Stimulated activated CD8-positive, alpha-beta memory T cell treated with anti-CD3 and anti-CD28 coated beads, Interleukin-15, amount 100 ng/mL, for 4 hours (primary cell): ENCODE measurements at places on chromosomes 1 and 21.

GRCh38 chr1:116290085-116290705, 82.8 kb upstream of the ATP1A1 start:
- DNase-seq: no peak

GRCh38 chr1:85356130-85356529, 79.7 kb upstream of the BCL10 start:
- no peak for DNase-seq

- no peak for DNase-seq
These were observed 16.9 kb downstream of the CHRNB2 start for GRCh38 chr1:154584267-154584994.

GRCh38 chr21:37172646-37173045, 94.5 kb downstream of the VPS26C start:
- DNase-seq: no peak
